ENCODE measurements at places on chromosomes 3 and 15. TPM values are rescaled to one million over a fixed set of nuclear protein-coding genes. Genes with fewer than 3 reads are reported as not detected.

- DNase-seq: peak; percentile 54
Measured at GRCh38 chr3:141360888-141361598, 7.3 kb upstream of the ZBTB38 start.

- no peak for DNase-seq
Measured at GRCh38 chr3:126521122-126521891, 2.6 kb upstream of the CHST13 start.

DNA sequence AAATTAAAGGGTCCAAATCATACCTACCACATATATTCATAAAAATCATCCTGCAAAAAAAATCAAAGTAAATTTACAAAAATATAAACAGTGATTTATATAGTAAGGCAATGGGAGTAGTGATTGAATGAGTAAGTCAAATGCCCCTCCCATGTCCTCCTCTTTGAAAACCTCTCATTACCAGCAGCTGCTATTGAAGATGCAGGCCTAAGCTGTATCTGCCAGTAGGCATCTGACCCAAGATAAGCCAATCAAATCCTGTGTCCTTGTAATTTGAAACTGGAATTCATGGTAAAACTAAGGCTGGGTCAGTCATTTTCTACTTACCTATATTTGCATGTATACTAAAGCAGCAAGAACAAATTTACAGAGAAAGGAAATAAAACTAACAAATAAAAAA lies 60.4 kb upstream of the POU1F1 start:
- DNase-seq: no peak

DNA sequence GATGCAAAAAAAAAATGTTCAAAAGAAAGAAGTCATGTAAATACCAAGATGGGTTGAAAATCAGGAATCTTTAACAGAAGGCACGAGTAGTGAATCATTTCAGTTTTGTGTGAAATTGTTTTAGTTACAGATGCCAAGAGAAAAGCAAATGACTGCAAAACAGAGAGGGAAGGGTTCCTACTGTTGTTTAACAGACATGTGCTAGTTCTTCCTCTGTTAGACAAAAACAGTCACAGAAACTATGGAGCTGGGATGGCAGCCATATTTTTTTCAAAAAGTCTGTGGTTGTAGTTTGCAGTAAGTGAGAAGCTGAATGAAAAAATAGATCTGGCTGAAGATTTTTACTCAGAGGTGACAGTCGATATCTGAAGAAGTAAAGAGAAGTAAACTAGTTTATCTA lies 511.9 kb downstream of the ZIC1 start:
- DNase-seq: no peak

- DNase-seq: no peak
Measured at GRCh38 chr3:29515451-29515850, 234.6 kb downstream of the RBMS3 start.

DNA sequence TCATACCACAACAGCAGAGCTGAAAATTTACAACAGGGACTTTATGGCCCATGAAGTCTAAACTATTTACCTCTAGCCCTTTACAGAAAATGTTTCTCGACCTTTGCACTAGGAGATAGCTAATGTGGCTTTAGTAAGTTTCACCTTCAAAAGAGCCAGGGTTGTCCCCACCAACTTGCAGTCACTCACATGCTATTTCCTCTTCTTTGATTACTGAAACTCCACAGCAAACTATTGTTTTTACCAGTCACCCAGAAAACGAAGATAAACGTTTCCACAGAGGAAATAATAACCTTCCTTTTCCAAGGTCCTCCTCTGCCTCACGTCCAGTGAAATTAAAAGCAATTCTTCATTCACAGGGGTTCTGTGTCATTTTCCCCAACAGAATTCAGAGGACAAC lies 48.2 kb downstream of the WWTR1 start:
- no peak for DNase-seq

DNA sequence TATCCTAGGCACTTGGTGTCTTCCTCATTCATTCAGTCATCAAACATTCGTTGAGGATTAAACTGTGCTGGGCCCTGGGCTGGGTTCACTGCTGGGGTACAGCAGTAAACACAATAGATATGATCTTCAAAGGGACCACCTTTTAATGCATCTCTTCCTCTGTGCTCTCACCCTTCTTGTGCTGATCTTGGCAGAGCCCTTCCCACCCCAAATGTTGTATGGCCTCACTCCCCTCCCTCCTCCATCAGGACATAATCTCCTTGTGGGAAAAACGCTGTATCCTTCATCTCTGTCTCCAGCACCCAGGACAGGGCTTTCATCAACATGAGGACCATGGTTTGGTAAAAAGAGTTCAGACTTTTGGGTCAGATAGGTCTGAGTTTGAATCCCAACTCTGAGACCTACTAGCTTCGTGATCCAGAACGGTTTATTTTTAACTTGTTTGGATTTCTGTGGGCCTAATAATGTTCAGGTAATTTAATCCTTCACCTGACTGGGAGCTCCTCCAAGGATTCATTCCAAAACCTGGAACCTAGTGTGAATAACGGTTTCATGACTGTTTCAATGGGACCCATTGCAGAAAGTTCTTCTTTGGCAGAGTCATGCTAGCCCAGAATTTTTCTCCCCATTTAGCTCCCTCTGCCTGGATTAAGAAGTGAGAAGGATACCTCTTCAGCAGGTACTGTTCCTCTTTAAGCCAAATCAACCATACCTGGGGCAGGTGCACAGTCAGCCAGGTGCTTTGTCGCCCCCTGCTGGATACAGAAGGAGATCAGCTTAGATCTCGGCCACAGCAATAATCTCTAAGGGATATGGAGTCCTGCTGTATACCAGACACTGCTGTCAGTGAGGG lies 5.2 kb upstream of the WNT7A start:
- DNase-seq: peak; percentile 61

DNA sequence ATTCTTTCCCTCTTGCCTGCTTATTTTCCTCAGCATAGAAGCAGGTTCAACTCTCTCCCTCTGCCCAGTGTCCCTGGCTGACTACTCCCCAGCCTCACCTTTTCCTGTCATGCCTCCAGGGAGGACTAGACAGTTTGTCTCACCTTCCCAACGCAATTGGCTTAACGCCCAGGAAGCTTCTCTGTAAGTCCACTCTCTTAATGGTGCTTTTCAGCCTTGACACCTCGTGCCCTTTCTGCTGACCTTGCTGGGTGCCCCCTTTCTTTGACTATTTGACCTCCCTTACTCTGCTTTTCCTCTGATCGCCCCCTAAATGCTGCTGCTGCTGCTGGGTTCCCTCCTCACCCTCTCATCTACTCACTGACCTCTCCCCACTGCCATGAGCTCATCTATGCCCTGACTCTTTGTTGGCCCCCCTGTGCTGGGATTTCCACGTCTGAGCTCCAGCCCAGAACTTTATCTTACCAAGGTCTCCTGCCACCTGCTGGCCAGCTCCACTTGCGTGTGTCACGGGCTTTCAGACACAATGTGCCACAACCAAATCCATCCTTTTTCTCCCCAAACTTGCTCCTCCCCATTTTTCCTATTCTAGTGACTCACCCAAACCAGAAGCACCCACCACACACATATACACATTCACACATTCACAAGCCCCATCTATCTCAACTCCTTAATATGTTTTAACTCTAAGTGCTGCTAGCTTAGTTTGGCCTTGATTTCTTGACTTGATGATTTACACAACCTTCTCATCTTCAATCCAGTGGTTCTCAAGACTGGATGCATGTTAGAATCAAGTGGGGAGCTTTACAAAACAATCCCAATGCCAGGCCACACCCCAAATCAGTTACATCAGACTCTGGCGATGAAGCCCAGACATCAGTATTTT lies 16.6 kb downstream of the EPB42 start:
- peak; percentile 55 for DNase-seq

DNA sequence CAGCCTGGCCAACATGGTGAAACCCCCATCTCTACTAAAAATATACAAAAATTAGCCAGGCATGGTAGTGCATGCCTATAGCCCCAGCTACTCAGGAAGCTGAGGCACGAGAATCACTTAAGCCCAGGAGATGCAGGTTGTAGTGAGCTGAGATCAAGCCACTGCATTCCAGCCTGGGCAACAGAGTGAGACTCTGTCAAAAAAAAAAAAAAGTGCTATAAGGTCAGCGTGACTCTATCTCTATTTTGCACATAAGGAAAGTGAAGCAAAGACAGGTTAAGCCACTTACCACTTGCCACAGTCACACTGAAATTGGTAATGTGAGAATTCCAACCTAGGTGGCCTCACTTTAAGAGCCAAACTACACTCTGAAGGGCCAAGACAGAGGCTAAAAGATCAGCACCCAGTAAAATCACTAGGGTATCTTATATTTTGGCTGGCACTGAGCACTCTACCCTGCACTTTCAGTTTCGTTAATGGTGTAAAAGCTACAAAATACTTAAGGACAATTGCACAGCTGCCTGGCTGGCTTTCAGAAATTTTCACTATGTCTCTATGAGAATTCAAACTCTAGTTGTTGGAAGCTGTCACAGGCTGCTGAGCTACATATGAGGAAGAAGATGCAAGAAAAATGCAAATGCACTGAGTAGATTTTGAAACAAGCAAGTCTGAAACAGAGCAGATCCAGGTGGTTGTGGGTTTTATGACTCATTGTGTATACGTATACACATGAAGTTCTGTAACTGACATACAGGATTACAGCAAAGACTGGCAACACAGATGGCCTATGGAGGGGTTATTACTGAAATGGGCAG lies 32.7 kb downstream of the TRANK1 start:
- DNase-seq: peak; percentile 88

DNA sequence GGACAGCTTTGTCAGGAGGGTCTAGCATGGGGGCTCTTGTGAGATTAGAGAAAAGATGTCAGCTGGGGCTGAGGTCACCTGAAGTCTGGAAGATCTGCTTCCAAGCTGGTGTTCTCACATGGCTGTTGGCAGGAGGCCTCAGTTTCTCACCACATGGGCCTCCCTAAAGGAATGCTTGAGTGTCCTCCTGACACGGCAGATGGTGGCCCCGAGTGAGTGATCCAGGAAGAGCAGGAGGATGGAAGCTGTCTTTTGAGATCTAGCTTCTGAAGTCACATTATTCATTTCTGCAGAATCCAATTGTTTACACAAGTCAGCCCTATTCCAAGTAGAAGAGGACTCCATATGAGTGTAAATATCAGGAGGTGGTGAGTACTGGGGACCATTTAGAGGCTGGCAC lies 344.0 kb upstream of the PROK2 start:
- DNase-seq: no peak

The PLAAT1 gene
- total RNA-seq: not detected

The RTF1 gene
- 39.4 TPM for total RNA-seq
